ENCODE measurements at places on chromosomes 3 and 15.

DNA sequence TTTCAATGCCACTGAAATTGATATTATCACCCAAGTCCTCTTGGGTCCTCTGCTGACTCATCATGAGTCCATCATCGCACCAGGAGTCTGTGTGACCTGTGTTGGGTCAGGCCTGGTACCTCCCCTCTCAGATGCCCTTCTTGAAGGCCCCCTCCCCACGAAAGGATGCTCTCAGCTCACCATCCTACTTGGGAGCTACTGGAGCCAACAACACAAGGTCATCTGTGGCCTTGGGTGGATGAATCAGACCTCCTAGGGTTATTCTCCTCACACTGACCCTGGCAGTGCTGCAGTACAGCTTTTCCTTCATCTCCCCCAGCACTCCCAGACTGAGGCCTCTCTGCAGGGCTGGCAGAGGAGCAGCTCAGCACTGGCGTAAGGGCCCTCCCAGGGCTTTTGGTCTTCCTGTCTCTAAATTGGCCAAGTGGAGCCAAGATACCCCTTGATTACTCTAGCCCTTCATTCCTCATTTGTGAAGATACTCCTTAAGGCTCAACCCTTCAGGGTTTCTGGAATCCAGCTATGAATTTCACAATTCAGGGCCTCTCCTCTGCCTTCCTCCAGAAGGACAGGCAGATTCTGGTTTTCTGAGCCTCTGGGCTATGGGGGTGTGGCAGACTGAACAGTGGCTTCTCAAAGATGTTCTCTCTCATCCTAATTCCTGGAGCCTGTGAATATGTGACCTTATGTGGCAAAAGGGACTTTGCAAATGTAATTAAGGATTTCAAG is 80.7 kb upstream of the GSK3B start:
- DNase-seq, result no peak

- no peak for DNase-seq
Observed at GRCh38 chr15:96737408-96737807, 406.9 kb downstream of the NR2F2 start.

DNA sequence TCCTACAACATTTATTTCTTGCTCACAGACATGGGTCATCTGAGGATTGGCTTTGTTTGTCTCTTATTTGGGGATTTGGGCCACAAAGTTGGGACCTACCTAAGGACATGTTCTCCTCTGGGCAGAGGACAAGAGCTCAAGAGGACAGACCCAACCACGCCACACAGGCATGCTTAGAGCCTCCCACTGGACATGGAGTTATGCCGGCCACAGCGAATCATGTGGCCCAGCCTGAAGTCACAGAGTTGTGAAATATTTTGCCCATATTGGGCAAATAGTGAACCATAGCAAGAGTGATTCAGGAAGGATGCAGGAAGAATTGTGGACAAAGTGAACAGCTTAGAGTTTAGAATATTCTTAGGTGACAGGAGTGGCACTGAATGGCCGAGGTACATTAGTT is 9.9 kb downstream of the TRAK1 start:
- DNase-seq, result no peak

- DNase-seq, result no peak
Observed at GRCh38 chr15:100105101-100105500, 236.7 kb downstream of the ADAMTS17 start.

GRCh38 chr3:13683772-13684171 is 134.8 kb downstream of the FBLN2 start:
- DNase-seq, result no peak

- no peak for DNase-seq
Observed at GRCh38 chr15:80697075-80697685, 2.1 kb downstream of the ABHD17C start.

- DNase-seq, result peak; percentile 8
Observed at GRCh38 chr3:15241341-15241740, 35.3 kb downstream of the CAPN7 start.

DNA sequence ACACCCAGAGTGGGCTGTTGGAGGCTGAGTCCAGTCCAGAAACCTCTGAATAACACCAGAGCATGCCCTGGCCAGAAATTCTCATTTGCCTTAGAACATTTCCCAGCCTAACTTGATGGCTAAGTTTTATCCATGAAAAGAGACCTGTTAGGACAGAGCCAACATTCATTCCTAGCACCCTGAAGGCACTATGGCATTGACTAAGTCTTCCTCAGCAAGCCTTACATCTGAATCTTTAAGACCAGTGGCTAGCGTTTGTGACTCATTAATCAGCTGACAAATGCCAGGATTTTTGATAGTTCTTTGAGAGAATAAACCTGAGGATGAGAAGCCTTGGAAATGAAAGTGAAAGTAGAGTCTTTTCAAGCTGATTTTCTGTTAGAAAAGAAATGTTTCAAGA is 1087.1 kb upstream of the ALCAM start:
- DNase-seq, result no peak

DNA sequence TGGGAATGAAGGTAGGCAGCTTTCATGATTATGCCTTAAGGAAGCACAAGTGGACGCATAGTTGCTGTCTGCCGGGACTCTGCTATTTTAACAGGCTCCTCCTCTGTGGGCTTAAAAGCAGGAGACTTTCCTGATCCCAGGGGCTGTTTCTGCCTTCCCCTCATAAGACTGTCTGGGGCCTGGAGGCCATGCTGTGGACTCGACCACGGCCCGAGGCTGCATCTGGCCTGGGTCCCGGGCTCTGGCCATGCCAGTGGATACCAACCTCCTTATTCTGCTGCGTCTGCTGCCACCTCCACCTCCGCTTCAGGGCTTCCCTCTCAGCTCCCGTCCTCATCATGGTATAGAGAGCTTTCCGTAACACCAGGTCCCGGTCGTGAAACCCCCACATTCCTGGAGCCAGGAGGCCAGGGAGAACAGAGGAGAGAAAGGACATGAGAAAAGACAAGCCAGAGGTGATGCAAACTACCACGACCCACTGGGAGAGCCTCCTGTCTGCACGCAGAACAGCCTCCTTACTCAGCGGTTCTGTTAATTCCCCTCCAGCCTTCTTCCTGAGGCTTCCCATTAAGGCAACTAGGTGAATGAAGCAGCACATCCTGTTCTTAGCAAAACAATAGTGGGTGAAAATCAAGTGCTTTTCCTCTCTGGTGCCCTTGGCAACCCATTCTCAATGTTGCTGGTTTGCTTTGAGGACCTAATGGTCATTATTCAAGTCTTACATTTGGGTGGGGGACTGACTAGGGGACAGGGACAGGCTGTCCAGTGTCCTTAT is 200.5 kb downstream of the KLF13 start:
- DNase-seq, result no peak

- DNase-seq, result no peak
Observed at GRCh38 chr3:126527455-126528211, 3.7 kb downstream of the CHST13 start.

DNA sequence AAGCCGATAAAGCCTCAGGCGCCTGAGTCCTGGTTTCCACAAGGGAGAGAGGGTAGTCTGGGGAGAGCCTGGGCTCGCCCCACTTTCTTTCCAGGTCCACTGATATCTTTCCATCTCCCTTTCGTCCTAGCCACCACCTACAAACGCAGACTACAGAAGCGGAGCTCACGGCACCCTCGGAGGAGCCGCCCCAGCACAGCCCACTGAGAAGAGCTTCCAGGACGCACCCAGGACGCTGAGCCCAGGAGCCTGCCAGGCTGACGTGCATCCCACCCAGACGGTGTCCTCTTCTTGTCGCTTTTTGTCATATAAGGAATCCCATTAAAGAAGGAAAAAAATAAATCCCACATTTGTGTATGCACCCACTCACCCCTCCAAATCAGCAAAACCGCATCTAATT is 21.1 kb downstream of the HAPLN3 start:
- DNase-seq, result no peak

DNA sequence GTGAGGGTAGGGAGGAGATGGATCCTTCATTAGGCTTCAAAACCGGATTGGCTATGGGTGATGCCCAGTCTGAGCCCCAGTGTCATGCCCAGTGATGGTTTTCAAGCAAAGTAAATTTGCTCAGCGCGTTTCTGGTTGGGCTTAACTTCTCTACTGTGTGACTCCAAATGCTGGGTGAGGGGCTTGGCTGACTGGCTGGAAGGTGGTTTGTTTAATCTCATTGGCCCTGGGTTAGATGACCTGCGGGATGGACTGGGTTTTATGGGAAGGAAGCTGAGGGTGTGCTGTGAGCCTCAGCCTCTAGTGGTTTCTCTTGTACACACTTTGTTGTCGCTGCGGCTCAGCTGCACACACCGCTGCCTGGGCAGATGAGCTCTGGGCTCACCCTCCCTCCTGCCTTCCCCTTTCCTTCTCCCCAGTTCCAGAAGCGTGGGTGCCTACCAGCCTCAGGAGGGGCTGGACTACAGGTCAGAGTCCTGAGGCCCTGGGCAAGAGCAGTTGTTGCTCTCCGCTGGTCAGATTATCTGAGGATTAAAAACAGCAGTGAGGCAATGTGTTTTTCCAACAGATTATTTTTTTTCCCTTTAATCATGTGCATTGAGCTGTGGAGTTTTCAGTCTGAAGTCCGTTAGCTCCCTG is 18.6 kb downstream of the PDIA5 start:
- no peak for DNase-seq

- no peak for DNase-seq
Observed at GRCh38 chr3:78918361-78919020, 849.3 kb downstream of the ROBO1 start.

DNA sequence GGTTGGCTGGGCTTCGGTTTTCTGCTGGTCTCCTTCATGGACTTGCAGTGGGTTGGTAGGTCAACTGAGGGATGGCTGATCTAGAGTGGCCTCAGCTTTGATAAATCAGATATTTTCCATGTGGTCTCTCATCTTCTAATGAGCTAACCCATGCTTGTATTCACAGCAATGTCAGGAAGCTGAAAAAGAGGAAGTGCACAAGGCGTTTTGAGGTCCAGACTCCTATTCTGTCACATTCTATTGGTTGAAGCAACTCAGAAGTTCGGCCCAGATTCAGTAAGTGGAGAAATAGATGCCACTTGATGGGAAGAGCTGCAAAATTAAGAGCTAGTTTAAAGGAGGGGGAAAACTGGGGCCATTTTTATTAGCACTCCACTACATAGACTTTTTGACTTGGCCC is 361.2 kb downstream of the DIPK2A start:
- DNase-seq, result no peak

- no peak for DNase-seq
Observed at GRCh38 chr15:85875756-85876155, 81.0 kb upstream of the KLHL25 start.

DNA sequence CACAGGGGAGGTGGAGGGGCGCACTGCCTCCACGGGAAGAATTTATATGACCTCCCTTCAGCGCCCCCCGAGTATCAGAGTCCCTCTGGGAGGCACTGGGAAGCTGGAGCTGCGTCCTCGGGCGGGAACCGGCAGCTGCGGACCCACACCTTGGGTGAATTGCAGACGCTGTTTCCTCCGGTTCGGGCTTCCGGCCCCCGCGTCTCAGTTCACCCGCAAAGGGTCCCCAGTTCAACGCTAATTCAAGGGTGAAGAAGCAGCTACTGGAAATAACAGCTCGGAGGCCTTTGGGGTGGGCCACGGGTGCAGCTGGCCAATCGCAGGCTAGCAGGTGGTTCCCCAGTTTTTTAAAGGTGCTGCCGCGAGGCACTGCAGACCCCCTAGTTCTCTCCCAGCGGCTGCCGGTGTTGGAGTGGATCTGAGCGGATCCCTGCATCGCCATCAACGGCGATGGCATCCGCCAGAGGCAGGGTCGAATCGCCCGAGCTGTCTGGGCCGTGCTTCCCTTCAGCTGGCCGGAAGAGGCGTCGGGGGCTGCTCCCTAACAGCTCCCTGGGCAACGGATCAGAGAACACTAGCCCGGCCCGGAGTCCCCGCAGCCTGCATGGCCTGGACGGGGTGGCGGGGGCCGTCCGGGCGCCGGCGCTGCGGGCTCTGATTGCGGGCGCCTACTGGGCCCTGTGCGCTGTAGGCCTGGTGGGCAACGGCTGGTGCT is 19.4 kb upstream of the ADAMTS7 start:
- DNase-seq, result no peak

- no peak for DNase-seq
Observed at GRCh38 chr15:67685008-67685599, 140.2 kb upstream of the SKOR1 start.

GRCh38 chr3:100210772-100211135 is 50.0 kb upstream of the TBC1D23 start:
- no peak for DNase-seq

GRCh38 chr15:97995881-97996603 is 35.5 kb downstream of the ARRDC4 start:
- DNase-seq, result no peak

GRCh38 chr3:99823723-99824711 is 6.4 kb downstream of the CMSS1 start:
- no peak for DNase-seq

GRCh38 chr3:154584974-154585373 is 155.0 kb upstream of the GPR149 start:
- DNase-seq, result no peak

- no peak for DNase-seq
Observed at GRCh38 chr3:42164656-42165055, 73.5 kb downstream of the TRAK1 start.

DNA sequence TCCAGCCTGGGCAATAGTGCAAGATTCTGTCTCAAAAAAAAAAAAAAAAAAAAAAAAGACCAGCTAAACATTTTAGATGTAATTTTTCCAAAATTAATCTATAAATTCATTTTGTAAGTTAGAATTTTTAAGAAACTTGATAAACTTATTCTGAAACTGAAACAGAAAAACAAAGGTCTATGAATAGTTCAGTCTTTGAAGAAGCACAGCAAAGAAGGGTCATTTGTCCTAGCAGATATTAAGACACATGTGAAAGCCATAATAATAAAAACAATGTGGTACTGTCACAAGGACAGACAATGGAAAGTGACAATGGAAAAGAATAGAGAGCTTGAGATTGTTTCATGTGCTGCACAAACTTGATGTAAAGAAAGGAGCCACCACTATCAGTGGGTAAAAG is 29.0 kb upstream of the PRSS50 start:
- DNase-seq, result no peak

- DNase-seq, result no peak
Observed at GRCh38 chr3:54322354-54322753, 200.0 kb downstream of the CACNA2D3 start.

- no peak for DNase-seq
Observed at GRCh38 chr3:114675104-114675503, 381.3 kb downstream of the TIGIT start.

- no peak for DNase-seq
Observed at GRCh38 chr3:118488732-118489131, 545.9 kb downstream of the IGSF11 start.

DNA sequence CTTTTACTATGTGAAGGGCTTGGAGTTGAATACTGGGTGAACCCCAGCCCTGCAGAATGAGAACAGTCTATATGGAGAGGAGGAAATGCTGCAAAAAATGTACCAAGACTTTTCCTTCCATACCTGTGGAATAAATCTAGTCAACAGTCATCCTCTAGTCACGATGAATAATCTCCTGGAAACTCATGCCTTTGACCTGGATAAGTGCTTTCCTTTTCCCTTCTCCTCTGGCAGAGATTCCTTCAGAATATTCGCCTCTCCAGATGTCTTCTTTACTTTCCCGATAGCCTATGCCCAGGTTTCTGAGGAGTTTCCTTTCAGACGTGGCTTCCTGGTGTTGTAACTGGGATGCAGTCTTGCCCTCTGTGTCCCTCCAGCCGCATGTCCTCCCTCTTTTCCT is 28.1 kb downstream of the CCNL1 start:
- no peak for DNase-seq

GRCh38 chr3:45387636-45388348 is 584 bp upstream of the LARS2 start:
- DNase-seq, result no peak

All from effector CD8-positive, alpha-beta T cell (primary cell).